Amniotic stem cell (primary cell): ENCODE measurements at places on chromosomes 2 and 18.

DNA sequence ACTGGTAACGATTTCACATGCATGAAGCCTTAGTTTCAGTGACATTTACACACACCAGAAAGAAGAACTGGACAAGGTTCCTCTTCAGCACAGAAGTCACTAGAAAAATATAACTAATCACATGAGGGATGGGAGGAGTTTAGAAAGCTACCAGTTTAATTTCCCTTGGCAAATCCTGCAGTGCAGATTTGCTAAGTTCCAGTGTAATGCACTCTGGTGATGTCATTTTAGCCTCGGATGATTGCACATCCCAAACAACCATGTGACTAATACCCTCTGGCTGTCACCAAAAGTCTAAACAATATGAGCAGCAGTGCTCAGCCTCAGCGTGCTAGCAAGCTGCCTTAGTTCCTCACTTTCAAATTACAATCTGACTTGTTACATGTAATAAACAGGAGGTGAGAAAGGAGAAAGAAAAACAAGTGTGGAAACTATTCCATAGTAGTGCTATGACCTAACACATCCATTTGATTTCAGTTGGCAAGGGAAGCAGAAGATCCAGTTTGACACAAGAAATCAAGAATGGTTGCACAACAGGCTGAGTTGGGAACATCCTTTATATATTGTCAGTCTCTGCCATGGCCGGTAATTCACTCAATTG is 35.3 kb upstream of the PPP1CB start:
- peak; percentile 81 for DNase-seq

DNA sequence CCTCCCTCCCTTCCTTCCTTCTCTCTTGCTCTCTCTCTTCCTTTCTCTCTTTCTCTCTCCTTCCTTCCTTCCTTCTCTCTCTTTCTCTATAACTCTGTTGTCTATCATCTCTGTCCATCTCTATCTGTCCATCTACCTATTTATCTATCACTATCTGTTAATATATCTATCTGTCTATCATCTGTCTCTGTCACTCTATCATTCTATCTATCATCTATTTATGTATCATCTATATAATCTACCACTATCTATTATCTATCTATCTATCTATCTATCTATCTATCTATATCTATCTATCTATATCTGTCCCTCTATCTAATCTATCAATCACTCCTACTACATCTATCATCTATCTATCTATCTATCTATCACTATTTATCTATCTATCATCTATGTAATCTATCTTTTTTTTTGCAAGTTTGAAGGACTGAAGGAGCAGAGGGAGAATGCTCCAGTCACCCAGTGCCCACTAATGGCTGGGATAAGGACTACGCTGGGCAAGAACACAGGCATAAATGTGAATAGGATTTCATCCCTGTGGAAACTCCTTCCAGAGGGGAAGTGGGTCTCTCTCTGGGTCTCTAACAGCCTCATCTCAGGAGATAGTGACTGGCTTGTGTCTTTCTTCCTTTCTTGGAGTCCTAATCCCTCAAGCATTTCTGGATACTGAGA is 427.0 kb downstream of the LPIN1 start:
- DNase-seq, result no peak

DNA sequence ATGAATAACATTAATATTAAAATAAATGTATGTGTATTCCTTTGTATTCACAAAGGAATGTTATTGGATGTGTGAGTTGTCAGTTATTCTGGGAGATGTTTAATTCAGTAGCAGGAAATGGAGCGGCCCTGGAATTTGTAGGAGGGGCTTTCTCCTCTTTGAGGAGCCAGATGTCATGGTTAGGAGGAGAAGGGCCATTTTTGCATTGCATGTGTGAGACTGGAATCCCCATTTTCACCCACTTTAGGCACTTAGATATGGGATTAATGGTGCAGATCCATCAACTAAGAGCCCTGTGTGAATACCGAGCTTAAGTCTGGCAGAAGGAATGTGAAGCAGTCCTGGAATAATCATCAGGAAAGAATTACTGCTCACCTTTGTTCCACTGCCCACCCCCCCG is 439.2 kb downstream of the PARD3B start:
- DNase-seq, result no peak

DNA sequence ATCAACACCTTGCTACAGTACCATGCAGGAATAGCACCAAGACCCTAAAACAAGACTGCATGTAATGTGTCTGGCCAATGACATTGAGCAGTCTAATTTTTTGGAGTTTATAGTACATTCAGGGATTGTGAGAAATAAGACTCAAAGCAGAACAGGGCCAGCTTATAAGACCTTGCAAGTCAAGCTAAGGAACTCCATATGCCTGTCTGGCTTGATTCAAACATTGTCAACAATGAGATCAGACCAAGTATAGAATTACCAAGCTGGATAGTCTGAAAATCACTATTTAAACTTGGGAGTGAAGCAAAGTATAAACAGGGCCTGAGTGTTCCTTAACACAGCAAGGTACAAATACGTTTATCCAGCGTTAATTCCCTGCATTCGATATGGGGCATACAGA is 370.9 kb downstream of the CNTNAP5 start:
- DNase-seq, result no peak

DNA sequence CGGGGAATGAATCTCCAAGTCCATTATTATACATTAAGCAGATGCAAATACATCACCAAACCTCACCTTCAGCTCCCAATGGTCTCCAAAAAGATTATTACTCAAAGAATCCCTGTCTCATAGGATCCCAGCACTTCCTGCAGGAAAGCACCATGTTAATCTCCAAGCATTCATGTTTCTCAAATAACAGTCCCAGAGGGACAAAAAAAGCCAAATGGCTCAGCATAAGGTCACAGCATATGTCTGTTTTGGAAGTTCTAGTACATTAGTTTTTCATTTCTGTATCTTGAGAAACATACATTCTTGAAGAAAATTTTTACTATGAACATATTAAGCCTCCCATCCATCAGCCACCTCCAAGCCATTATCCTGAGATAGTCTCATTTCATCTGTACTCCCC is 103.3 kb downstream of the METTL4 start:
- no peak for DNase-seq

DNA sequence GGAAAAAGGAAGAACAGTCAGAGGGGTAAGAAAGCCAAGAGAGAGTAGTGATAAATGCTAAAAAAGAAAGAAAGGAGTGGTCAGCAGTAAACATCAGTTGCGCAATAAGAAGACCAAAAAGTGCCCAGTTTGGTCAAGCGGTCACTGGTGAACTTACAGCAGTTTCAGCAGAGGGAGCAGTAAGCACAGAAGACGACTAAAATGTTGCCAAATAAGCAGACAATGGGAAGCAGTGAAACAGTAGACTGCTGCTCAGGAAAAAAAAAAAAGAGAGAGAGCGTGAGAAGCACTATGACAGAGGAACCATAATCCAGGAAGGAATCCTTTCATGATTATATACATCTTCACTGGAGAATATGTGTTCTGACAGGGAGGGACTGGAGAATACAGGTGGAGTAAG is 45.8 kb downstream of the DNAJC10 start:
- no peak for DNase-seq

GRCh38 chr2:11435036-11435435 is 30.9 kb downstream of the E2F6 start:
- no peak for DNase-seq

DNA sequence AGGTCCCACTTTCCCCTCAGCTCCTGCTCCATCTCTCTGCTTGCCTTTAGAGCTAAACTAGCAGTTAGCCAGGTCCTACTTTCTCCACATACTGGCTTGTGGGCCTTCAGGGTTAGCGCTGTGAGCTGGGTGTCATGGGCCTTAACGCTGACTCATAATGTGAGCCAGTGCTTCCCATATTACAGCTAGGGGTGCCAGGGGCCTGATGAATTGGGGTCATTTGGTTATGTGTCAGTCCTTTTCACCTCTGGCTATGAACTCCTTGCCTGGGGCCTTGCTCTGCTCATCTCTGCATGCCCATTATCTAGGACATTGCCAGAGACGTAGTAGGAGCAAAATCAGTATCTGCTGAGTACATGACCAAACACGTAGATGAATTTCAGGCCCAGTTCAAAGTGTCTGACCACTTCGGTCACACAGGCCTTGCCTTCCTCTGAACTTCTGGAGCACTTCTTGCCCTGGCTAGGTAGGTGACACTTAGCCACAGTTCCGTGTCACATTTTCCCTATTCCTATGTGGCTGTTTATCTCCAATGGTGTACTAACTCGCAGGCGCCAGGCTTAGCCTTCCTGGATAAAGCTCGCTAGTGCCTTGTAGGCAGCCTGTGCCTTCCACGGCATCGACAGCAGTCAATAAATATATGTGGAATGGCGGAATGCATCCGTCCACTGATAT is 103.2 kb upstream of the SIX3 start:
- no peak for DNase-seq

DNA sequence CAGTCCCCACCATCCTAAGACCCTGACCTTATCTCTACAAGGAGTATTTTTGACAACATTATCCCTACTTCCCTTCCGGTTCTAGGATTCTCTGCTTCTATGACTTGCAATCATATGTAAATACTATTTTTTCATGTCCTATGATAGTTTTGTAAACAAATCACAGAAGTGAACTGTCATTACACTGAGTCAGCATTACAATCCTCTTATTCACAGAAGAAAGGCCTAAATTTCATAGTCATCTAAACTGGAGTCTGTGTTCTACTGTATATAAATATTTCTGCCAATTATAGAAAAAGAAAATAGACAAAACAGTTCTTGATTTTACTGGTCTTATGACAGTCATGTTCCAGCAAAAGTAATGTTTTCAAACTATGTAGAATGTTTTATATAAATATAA is 265.1 kb downstream of the NCKAP5 start:
- no peak for DNase-seq

- peak; percentile 8 for DNase-seq
These were observed 468 bp downstream of the PIKFYVE start for GRCh38 chr2:208266553-208266893.

DNA sequence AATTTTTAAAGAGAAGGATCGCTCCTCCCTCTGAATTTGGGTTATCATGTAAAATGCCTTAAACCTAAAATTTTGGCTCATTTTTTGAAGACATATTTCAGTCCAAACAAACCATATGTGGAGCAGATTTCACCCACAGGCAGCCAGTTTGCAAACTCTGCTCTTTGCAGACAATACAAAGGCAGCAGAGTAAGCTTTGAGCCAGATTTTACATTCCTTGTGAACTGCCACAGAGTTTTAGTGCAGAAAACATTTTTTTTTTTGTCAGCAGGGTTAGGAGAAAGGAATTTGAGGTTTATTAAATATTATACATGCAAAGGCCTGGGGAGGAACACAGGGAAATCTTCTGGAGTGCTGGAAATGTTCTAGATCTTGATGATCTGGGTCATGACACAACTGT is 171.9 kb upstream of the FN1 start:
- no peak for DNase-seq

- DNase-seq, result no peak
These were observed 168.7 kb downstream of the DDX1 start for GRCh38 chr2:15760232-15760910.

DNA sequence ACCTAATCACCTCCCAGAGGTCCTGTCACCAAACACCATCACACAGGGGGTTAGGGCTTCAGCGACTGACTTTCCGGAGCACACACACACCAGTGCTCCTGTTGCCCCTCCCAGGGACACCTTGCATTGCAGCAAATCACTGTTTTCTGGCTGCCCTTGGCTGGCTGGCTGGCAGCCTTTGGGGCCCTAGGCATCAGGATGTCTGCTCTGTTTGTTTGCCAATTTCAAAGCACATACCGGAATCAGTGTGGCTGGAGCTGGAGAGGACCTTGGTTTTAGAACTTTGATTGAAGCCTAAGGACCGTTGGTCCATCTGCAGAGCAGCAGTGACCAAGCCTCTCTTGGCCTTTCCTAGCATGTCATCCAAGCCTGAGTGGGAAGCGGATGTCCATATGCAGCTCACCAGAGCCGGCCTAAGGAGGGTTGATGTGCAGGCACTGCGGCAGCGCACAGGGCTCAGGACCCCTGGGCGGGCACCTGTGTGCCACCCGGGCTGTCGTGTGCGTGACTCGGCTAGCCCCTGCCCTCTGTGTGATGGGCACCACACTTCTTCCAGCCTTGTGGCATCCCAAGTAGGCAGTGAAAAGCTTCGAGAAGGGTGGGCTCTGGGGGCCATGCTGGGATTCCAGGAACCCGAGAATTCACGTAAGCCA is 62.1 kb downstream of the GBX2 start:
- DNase-seq, result no peak

DNA sequence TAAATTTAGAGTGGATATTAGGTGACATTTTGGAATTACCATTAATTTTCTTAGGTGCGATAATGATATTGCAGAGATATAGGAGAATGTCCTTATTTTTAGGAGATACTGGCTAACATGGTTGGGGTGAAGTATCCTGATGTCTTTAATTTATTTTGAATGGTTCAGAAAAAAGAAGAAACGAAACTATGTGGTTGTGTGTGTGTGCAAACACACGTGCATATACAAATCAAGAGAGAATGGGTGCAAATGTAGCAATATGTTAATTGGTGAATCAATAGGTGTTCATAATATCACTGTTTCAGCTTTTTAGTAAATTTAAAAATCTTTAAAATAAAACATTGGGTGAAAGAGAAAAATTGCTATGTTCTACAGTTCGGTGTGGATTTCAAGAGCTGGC is 140.9 kb downstream of the DIS3L2 start:
- DNase-seq, result no peak

- DNase-seq, result no peak
These were observed 97.0 kb downstream of the TFCP2L1 start for GRCh38 chr2:121187982-121188411.

GRCh38 chr2:100053087-100053885 is 89.1 kb downstream of the AFF3 start:
- no peak for DNase-seq

DNA sequence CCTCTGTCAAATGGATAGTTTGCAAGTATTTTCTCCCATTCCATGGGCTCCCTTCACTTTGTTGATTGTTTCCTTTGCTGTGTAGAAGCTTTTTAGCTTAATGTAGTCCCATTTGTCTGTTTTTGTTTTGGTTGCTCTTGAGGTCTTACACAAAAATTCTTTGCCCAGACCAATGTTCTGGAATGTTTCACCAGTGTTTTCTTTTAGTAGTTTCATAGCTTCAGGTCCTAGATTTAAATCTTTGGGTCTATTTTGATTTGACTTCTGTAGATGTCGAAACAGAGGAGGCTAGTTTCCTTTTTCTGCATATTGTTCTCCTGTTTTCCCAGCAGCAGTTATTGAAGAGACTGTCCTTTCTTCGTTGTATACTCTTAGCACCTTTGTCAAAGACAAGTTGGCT is 351.6 kb downstream of the PTPRM start:
- no peak for DNase-seq

DNA sequence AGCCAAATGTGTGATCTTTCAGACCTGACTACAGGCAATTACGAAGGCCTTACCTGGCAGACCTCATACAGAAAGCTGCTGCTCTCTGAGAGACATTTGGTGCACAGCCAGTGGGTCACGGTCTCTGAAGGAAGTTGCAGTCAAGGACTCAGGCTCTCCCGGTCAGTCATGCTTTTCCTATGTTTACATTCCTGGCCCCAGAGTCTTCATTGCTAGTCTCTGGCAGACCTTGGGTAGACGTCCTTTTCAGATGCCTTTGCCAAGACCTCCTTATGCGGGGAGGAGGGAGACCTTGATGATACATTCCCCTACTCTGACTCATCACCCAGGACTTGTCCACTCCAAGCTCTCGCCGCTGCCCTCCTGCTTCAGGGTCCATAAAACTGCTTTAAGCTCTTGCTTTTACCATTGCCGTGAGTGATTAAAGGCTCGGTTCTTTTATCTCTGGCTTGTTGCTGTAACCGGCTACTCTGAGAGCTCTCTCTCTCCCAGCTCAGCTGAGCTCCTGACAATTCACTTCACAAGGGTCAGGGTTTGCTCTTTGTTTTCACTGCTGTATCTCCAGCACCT is 62.0 kb upstream of the SLC35F5 start:
- peak; percentile 92 for DNase-seq
